Progenitor cell of endocrine pancreas (in vitro differentiated cells): ENCODE measurements at places on chromosomes 11 and 22.

GRCh38 chr11:103978616-103979595 lies 57.5 kb upstream of the DDI1 start:
- no peaks in the 10 kb centered on the region for H3K4me1 ChIP-seq
- H3K27me3 ChIP-seq = no peaks in the 10 kb centered on the region
- H3K4me3 ChIP-seq = no peak overlapping the region
- peaks cover 1% of the 10 kb centered on the region for H3K36me3 ChIP-seq

GRCh38 chr22:29454276-29454675 lies 15.9 kb downstream of the RFPL1 start:
- H3K4me3 ChIP-seq = no peak overlapping the region
- H3K4me1 ChIP-seq = peaks cover 3% of the 10 kb centered on the region
- no peaks in the 10 kb centered on the region for H3K27me3 ChIP-seq
- H3K36me3 ChIP-seq = no peaks in the 10 kb centered on the region

- H3K4me1 ChIP-seq = no peaks in the 10 kb centered on the region
- H3K27ac ChIP-seq = no peak overlapping the region
- H3K36me3 ChIP-seq = peaks cover 5% of the 10 kb centered on the region
- no peak for DNase-seq
- H3K27me3 ChIP-seq = no peaks in the 10 kb centered on the region
These were observed 42.4 kb downstream of the MTMR3 start for GRCh38 chr22:29925402-29925801.

DNA sequence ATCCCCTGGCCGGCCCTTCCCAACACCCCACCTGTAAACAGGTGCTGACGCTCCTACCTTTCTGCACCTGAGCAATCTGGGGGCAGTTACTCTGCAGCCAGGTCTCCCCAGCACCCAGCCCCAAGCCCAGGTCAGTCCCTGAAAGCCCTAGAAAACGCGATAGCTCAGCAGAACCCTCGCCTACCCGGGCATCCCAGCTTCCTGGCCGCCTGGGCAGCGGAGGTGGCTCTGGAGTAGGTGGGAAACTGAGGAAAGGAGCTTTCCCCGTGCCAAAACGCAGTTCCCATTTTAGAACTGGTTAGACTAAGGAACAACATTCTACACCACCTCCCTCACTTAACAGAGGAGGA lies 445 bp downstream of the SYTL2 start:
- peak overlapping the region; percentile 68 for H3K4me3 ChIP-seq
- no peaks in the 10 kb centered on the region for H3K36me3 ChIP-seq
- peaks cover 50% of the 10 kb centered on the region for H3K27me3 ChIP-seq
- no peak for DNase-seq
- peaks cover 10% of the 10 kb centered on the region for H3K4me1 ChIP-seq
- peak overlapping the region; percentile 21 for H3K27ac ChIP-seq

- DNase-seq = no peak
- H3K27me3 ChIP-seq = no peaks in the 10 kb centered on the region
- H3K4me1 ChIP-seq = no peaks in the 10 kb centered on the region
- H3K36me3 ChIP-seq = no peaks in the 10 kb centered on the region
- H3K27ac ChIP-seq = no peak overlapping the region
These were observed 46.4 kb upstream of the MUC15 start for GRCh38 chr11:26618441-26618840.

- DNase-seq = peak; percentile 88
- peaks cover 8% of the 10 kb centered on the region for H3K4me1 ChIP-seq
- no peak overlapping the region for H3K27ac ChIP-seq
- H3K27me3 ChIP-seq = peaks cover 23% of the 10 kb centered on the region
These were observed 879 bp downstream of the TMEM121B start for GRCh38 chr22:17120281-17120680.

GRCh38 chr11:62487136-62487535 lies 59.5 kb downstream of the AHNAK start:
- H3K4me1 ChIP-seq = peaks cover 16% of the 10 kb centered on the region
- H3K27me3 ChIP-seq = peaks cover 4% of the 10 kb centered on the region
- H3K36me3 ChIP-seq = no peaks in the 10 kb centered on the region
- no peak overlapping the region for H3K27ac ChIP-seq
- H3K4me3 ChIP-seq = no peak overlapping the region

DNA sequence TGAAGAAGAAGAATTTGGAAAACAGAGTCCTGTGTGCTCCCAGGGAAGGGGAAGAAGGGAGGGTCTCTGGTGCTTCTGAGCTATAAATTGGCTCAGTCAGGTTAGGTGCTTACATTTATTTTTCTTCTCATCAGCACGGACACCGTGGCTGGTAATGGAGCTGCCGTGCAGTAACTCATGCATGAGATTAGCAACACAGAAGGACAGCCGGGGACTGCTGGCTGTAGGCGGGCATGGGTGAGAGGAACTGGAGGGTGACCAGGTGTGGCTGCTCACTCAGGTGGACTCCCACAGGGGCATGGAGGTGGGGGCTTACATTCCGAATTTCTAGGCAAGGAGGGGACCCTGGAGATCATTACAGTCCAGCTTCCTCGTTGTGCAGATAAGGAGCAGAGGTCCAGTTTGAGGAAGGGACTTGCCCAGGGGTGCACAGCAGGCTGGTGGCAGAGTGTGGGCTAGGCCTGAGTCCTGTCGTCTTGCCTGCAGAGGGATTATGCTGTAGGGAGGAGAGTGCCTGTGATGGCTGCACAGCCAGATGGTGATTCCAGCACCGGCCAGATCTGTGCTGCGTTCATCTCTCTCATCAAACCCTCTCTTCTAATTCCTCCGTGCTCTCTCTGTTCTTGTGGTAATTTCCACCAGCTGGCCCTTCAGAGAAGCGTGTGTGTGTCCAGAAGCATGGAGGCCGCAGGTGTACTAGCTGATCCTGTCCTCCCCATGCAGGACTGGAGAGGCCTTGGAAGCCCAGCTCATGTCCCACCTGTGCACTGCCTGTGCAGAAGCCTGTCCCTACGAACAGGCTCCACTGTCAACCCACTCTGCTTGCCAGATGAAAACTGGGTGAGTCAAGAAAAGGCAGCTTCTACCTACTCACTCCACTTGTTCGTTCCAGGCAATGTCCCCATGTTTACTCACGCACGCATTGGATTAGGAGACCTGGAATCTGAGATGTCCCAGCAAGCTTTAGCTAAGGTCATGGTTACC lies 78.9 kb downstream of the NTM start:
- H3K4me1 ChIP-seq = no peaks in the 10 kb centered on the region
- H3K27ac ChIP-seq = no peak overlapping the region
- no peak overlapping the region for H3K4me3 ChIP-seq
- no peak for DNase-seq

DNA sequence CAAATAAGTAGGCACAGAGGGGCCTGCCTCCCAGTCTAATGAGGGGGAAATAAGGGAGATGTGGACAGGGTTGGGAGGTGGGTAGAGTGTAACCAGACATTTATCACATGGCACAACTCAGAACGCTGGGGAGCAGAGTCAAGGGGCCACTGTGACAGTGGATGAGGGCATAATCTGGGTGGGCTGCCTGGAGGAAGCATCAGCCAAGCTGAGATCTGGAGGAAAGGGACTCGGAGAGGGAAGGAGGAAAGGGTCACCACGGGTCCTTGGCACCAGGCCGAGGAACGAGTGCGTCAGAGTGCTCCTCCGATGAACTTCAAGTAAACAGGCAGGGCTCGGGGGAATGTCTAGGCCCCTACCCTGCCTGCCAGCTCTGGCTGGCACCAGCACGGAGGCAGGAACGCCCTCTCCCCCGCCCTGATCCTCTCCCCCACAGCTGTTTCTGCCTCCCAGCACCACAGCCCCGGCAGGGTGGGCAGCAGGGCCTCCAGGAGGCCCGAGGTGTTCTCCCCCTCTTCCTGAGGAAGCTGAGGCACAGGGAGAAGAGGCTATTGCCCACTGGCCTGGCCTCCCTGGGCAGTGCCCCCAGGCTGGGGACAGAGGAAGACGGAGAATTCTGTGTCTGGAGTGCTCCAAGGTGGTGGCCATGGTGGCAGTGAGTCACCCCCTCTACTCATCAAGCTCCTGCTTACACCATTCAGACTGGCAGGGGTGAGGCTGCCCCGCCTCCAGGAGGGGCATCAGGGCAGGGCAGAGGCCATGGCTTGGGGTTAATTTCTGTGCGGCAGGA lies 4.2 kb downstream of the ALDH3B1 start:
- H3K4me3 ChIP-seq = no peak overlapping the region
- H3K27ac ChIP-seq = no peak overlapping the region
- peaks cover 1% of the 10 kb centered on the region for H3K27me3 ChIP-seq
- DNase-seq = no peak

GRCh38 chr11:61592176-61592575 lies 11.3 kb upstream of the SYT7 start:
- peaks cover 14% of the 10 kb centered on the region for H3K4me1 ChIP-seq
- H3K27me3 ChIP-seq = peaks cover 52% of the 10 kb centered on the region
- no peaks in the 10 kb centered on the region for H3K36me3 ChIP-seq
- no peak overlapping the region for H3K27ac ChIP-seq
- H3K4me3 ChIP-seq = no peak overlapping the region

DNA sequence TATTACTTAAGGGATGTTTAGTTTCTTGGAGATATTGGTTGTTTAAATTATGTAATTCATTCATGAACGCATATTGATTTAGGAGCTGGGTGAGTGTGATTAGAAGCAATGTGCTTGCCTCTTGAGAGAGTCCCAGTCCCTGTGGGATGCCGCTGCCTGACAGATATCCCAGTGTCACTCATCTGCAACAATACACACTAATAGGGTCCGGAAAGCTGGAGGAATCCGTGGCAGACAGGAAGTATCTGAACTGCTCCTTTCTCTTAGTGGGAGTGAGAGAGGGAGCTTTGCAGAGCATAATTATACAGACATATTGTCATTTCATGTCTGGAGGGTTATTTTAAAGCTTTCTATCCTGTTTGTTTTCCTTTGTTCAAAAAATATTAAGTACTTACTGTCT lies 17.4 kb downstream of the AMOTL1 start:
- H3K27ac ChIP-seq = no peak overlapping the region
- H3K27me3 ChIP-seq = no peaks in the 10 kb centered on the region
- no peak overlapping the region for H3K4me3 ChIP-seq
- DNase-seq = no peak
- H3K36me3 ChIP-seq = no peaks in the 10 kb centered on the region

DNA sequence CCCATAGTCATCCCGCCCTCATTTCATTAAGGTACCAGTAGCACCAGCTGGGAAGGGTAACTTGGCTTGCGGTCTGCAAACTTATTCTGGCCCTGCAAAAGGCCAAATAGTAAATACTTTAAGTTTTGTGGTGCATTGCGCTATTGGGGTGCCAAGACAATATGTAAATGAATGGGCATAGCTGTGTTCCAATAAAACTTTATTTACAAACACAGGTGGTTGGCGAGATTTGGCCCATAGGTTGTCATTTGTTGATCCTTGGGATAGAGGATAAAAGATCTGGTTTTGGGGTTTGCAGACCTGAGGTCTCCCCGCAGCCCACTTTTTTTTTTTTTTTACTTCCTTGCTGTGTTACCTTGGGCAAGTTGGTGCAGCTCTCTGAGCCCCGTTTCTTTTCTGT lies 127.4 kb downstream of the MIAT start:
- H3K36me3 ChIP-seq = peaks cover 6% of the 10 kb centered on the region
- no peak for DNase-seq
- no peak overlapping the region for H3K4me3 ChIP-seq
- peaks cover 25% of the 10 kb centered on the region for H3K27me3 ChIP-seq

DNA sequence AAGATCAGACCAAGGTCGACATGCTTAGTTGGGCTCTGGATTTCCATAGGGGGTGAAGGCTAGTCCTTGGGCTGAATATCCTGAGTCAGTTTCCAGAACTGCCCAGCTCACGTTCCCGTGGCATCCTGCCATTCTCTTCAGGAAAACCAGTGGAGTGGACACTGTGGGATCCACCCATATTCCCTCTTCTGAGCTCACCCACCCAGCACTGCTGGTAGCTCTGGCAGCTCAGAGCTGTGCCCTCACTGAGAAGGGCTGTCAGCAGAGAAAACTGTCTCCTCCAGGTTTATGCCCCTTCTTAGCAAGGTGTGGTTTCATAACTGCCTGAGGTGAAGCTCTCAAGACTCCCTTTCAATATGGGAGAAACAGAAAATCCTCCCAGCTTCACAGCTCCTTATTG lies 111.7 kb downstream of the GGTLC2 start:
- H3K27me3 ChIP-seq = peaks cover 32% of the 10 kb centered on the region
- H3K27ac ChIP-seq = no peak overlapping the region
- H3K4me1 ChIP-seq = no peaks in the 10 kb centered on the region
- no peaks in the 10 kb centered on the region for H3K36me3 ChIP-seq
- no peak for DNase-seq

GRCh38 chr11:46338988-46339666 lies 8.1 kb upstream of the DGKZ start:
- H3K36me3 ChIP-seq = no peaks in the 10 kb centered on the region
- peaks cover 16% of the 10 kb centered on the region for H3K4me1 ChIP-seq
- peaks cover 39% of the 10 kb centered on the region for H3K27me3 ChIP-seq
- no peak for DNase-seq

DNA sequence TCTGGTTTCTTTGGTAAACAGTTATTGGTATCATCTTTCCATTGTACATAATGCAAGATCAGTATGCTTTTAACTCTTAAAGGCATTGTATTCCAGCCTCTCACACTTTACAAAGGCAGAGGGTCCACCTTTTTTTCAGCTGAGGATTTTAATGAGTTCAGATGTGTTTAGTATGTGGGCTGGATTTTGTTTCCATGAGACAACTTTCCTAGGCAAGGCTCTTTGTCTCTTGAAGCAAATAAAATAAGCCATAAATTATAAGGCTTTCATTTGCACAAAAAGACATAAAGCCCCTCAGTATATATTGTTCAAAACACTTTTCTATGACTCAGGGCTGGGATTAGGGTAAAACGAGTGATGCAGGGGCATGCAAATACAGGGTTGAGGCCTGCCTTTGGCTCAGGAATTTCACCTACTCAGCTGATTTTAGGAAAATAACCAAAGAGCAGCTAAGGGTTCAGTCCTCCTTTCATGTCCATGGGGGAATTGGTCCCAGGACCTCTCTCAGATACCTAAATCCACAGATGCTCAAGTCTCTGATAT lies 7.6 kb downstream of the MMP20 start:
- H3K4me3 ChIP-seq = no peak overlapping the region
- DNase-seq = no peak
- no peaks in the 10 kb centered on the region for H3K36me3 ChIP-seq

DNA sequence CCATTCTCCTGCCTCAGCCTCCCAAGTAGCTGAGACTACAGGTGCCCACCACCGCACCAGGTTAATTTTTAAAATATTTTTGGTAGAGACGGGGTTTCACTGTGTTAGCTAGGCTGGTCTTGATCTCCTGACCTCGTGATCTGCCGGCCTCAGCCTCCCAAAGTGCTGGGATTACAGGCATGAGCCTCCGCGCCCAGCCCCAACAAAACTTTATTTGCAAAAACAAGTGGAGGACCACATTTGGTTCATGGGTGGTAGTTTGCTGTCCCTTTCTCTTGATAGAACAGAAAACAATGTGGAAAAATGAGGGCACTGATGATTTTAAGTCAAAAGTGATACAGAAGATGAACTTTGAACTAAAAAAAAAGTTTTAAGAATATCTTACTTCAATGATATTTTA lies 121.8 kb upstream of the SERPIND1 start:
- H3K4me1 ChIP-seq = no peaks in the 10 kb centered on the region
- H3K27me3 ChIP-seq = peaks cover under 1% of the 10 kb centered on the region
- H3K36me3 ChIP-seq = no peaks in the 10 kb centered on the region
- no peak overlapping the region for H3K4me3 ChIP-seq
- no peak overlapping the region for H3K27ac ChIP-seq
- no peak for DNase-seq

- H3K4me3 ChIP-seq = no peak overlapping the region
- H3K36me3 ChIP-seq = peaks cover 24% of the 10 kb centered on the region
- no peaks in the 10 kb centered on the region for H3K27me3 ChIP-seq
- H3K4me1 ChIP-seq = peaks cover 33% of the 10 kb centered on the region
These were observed 37.3 kb upstream of the TECTA start for GRCh38 chr11:121063728-121064127.

- H3K36me3 ChIP-seq = peaks cover 1% of the 10 kb centered on the region
- H3K27ac ChIP-seq = peak overlapping the region; percentile 96
- peak overlapping the region; percentile 50 for H3K4me3 ChIP-seq
- DNase-seq = peak; percentile 16
- peaks cover 50% of the 10 kb centered on the region for H3K4me1 ChIP-seq
These were observed 103.5 kb upstream of the OR5AK2 start for GRCh38 chr11:56885177-56885576.
